Stimulated activated CD4-positive, alpha-beta T cell treated with anti-CD3 and anti-CD28 coated beads, Interleukin-15, amount 100 ng/mL, for 1 hour (primary cell): ENCODE measurements at places on chromosomes 12 and 14.

GRCh38 chr14:24965934-24966578, 83.9 kb downstream of the STXBP6 start:
- no peak for DNase-seq

DNA sequence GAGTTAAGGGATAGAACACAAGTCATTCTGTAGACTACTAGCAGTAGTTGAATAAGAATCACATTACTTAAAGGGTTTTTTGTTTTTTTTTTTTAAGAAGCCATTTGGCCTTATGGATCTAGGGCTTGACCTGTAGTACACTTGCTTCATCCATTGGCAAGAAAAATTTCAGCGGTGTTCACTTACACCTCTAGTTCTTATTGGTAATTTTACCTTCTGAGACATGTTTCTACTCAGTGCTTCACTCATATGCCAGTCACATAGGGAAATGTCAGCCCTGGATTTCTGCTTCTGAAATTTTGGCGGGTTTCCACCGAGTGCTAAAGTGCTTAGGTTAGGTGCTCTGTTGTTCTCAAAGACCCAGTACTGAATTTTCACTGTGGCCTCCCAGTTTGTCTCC, 72.9 kb downstream of the FRMD6 start:
- no peak for DNase-seq

DNA sequence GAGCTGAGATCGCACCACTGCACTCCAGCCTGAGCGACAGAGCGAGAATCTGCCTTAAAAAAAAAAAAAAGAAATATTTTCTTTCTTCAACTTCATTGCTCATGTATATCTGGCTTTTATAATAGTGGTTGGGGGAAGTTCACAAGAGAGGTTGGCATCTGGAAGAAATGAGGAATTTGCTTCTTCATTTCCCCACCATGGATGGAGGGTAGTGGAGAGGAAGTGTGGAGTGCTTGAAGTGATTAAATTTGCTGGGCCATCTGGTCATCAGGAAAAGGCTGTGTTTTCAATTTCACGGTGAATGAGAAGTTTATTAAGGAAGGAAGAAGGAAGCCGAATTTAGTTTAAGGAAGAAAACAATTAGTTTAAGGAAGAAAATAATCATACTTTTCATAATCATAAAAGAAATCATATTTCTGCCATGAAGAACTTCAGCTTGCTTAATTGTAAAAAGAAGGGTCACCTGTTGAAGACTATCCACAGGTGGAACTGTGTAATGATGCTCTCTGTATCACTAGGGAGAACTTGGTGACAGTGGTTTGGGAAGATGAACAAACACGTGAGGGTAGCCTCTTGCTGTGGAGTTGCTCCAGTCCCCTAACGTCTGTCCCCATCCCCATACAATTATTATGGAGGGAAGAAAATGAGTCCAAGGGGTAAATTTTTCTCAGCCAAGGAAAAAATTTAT, 197.3 kb upstream of the ARHGAP5 start:
- DNase-seq = no peak

- DNase-seq = no peak
These were observed 79.4 kb downstream of the C12orf75 start for GRCh38 chr12:105409801-105410471.

- DNase-seq = no peak
These were observed 169.0 kb upstream of the NTF3 start for GRCh38 chr12:5262885-5263284.
